Renal pelvis (tissue), 12 donors: ENCODE measurements at places on chromosomes 2 and 18. TPM values are rescaled to one million over a fixed set of nuclear protein-coding genes. Genes with fewer than 3 reads are reported as not detected.

Gene PLA2R1
- polyA plus RNA-seq = 81.4 TPM

Gene UGT1A3
- polyA plus RNA-seq = 0.14 TPM

GRCh38 chr2:218648088-218648786 is 11.2 kb downstream of the ZNF142 start:
- peak; percentile 42 for DNase-seq

- no peak for DNase-seq
These were observed 215.1 kb upstream of the TRIB2 start for GRCh38 chr2:12501469-12502158.

GRCh38 chr2:74576863-74577229 is 22.3 kb downstream of the DOK1 start:
- no peak for DNase-seq

DNA sequence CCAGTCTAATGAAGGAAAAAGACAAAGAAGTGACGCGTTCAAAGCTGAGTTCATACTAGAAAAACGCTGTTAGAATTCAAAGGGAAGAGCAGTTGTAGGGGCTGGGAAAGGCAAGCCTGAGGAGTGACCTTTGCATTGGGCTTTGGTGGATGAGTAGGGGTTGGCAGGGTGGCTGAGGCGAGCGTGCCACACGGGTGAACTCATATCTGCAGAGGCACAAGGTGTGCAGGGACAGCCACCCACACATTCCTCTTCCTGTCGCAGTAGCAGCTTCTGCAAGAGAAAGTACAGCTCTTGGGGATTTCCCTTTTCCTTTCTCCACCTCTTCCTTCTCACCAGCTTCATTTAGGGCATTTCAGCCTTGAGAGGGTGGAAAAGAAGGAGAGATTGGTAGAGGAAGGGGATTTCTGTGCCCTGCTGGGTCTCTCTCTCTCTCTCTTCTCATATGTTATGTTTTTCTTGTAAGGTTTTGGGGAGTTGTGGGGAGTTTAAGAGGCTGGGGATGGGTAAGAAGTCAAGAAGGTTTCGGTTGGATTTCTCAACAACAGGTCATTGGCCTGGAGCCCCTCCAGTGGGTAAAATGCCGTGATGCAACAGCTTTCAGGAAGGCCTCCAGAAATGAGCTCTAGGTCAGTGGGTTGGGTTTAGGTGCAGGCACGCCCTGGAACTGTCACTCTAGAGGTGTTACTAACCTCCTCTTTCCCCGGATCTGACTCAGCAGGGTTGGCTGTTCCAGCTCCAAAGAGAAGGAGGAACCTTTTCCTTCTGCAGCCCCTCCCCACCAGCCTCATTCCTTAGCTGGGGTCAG is 40.1 kb downstream of the ODC1 start:
- no peak for DNase-seq

DNA sequence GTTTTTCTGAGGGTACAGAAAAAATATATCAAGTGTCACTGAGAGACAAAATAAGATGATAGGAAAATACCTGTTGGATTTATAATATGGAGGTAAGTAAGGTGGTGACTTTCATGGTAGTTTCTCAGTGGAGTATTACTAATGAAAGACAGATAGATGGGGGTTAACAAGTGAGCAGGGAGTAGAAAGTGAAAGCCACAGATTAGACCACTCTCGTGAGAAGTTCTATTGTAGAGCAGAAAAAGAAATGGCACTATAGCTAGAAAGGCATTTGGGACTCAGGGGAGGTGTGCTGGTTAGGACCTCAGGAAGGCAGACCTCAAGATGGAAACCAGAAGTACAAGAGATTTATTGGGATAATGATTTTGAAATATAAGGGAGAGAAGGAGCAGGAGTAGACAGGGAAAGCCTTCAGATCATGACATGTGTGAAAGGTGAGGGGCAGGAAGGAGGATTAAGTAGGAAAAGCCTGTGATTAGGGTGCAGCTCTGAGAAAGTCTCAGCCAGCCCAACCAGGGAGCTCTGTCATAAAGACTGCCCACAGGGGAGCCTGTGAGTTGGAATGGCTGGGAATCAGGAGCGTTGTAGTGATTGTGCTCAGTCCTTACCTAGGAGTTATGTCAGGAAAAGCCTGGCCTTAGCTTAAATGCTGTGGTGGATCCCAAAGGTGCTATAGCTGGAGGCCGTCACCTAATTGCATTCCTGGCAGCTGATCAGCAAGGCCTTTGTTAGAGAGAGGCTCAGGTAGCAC is 198.1 kb downstream of the IKZF2 start:
- DNase-seq = no peak

GRCh38 chr18:77136871-77137665 is 4.5 kb upstream of the MBP start:
- DNase-seq = no peak

GRCh38 chr18:57210716-57211411 is 64.0 kb downstream of the BOD1L2 start:
- DNase-seq = no peak

- no peak for DNase-seq
These were observed 256.0 kb downstream of the KIAA1328 start for GRCh38 chr18:37084912-37085311.

DNA sequence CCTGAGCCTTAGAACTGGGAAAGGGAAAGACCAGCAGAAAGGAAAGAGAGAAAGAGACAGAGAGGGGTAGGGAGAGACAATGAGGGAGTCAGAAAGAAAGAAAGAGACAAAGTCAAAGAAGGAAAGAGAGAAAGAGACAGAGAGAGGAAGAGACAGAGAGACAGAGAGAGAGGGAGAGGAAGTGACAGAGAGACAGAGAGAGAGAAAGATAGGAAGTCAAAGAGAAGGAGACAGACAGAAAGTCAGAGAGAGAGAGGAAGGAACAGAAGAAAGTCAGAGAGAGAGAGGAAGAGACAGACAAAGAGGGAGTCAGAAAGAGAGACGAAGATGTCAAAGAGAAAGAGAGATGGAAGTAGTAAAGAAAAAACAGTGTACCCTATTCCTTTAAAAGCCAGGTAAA is 261.8 kb downstream of the WDPCP start:
- DNase-seq = no peak

GRCh38 chr2:206056286-206056685 is 29.7 kb downstream of the INO80D start:
- DNase-seq = no peak

GRCh38 chr2:113822087-113822815 is 65.8 kb upstream of the SLC35F5 start:
- DNase-seq = no peak

- DNase-seq = no peak
These were observed 40.0 kb upstream of the INPP4A start for GRCh38 chr2:98404556-98405250.
